ENCODE measurements at places on chromosomes 12 and 14.

DNA sequence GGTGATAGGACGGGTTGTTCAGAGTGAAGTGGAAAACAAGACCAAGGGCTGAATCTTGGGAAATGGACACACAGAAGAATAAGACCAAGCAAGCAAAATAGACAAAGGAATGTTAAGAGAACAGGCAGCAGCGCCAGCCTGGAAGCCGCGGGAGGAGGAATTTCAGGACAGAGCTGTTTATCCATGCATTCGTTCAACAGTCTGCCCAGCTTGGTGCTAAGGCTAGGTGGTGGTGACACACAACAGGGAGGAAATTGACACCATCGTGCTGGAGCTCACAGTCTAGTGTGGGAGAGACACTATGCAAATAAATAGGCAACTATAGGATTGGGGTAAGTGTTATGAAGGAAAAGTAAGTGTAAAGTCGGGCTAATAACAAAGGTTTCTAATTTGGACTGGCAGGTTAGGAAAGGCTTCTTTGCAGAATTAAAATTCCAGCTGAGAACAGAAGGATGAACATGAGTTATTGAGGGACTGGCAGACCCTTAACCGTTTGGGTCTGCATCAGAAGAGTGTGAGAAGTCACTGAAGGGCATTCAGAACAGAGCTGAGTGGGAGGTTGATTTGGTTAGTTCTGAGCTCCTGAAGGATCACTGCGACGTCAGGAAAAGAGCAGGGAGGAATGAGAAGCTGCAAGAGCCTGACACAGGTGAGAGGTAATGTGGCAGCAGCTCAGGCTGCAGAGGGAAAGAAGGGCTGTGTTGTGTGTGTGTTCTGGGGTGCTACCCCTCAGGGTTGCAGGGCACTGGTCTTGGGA is 242.6 kb upstream of the FKBP4 start:
- no peak for DNase-seq

GRCh38 chr14:93654599-93654998 is 133.7 kb downstream of the PRIMA1 start:
- no peak for DNase-seq

DNA sequence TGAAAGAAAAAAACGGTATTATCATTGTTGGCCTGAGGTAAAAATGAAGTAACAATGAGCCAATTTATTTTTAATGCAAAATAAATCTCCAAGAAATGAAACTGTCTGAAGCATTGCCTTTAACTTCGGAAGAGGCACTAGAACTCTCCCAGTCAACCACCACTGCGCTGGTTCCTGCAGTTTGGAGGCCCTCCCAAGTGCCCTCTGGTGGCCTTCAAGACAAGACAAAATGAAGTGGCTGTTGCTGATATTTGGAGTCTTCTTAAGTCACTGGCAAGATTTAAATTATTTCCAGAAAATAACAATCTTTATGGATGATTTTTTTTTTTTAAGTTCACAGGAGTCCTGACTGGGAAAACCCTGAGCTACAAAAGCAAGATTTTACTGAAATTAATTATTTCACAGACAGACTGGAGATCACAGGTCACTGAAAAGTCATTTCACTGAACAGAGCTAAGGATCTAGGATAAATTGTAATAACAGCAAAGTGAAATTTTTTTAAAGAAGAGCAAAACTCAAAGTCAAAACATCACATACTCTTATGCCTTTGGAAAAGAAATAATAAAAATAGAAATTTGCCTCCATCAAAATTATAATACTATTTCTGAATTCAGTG is 58.2 kb downstream of the DICER1 start:
- no peak for DNase-seq

GRCh38 chr14:34498684-34499412 is 36.8 kb upstream of the SPTSSA start:
- no peak for DNase-seq

DNA sequence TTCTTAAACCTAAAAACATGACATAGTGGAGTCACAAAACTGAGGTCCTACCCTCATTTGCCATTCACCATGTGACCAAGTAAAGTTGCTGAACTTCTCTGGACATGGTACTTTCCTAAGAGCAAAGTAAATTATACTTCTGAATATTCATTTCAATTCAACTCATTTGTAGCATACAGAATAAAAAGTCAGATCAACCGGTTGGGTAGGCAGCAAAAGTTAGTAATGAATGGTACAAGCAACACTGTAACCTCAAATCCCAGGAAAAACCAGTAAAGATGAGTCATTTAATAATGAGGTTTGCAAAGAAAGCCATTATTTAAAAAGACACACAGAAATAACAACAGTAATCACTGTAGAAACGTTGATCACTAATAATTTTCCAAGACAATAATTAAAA is 8.7 kb downstream of the POLE2 start:
- DNase-seq: no peak

GRCh38 chr12:109988903-109989302 is 7.3 kb downstream of the GIT2 start:
- DNase-seq: no peak

- DNase-seq: no peak
These were observed 418.6 kb downstream of the NELL2 start for GRCh38 chr12:44457465-44457864.

DNA sequence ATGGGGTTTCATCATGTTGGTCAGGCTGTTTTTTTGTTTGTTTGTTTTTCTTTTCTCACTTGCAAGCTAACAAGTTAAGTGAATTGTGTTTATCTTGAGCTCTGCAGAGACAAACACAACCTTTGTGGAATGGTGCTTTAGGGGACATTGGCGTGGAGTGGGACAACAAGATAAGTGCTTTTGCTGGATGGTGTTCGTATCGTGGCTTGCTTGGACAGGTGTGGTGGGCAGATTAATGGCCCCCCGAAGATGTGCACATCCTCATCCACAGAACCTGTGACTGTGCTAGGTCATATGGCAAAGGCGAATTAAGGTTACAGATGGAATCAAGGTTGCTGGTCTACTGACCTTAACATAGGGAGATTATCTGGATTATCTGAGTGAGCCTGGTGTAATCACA is 7.0 kb downstream of the MLXIP start:
- no peak for DNase-seq

DNA sequence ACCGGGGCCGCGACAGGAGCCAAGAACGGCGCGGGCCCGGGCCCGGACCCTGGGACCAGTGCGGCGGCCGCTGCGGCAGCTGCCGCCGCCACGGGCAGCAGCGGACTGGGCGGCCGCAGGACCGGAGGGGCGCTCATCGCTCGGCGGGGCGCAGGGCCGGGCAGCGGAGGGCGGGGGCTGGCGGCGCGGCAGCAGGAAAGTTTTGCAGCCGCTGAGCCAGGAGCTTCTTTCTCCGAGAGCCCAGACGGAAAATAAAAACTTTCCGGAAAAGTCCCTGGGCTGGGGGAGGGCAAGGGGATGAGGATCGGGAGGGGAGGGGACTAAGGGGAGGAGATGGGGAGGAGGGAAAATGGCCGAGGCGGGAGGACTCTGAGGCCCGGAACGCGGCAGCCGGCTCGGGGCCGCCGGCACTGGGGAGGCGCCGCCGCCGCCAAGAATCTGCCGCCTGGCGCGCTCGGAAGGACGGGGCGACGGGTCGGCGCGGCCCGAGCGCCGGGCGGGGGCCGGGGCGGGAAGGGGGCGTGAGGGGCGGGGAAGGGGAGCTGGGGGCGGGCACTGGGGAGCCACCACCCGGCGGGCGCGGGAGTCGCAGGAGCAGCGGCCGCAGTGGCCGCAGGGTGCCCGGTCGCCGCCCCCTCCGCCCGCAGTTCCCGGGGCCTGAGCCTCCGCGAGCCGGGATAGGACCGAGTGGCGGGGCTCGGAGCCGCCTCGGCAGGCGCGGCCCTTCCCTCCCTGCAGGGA is at the start of gene PRKD1:
Gene PRKD1 (minus strand): TSS at position 472 of the 741 bp plus-strand sequence.
- DNase-seq: no peak

- no peak for DNase-seq
These were observed 8.0 kb downstream of the SLC2A14 start for GRCh38 chr12:7864601-7865150.

- DNase-seq: no peak
These were observed 421.9 kb upstream of the PRICKLE1 start for GRCh38 chr12:43011383-43011926.

DNA sequence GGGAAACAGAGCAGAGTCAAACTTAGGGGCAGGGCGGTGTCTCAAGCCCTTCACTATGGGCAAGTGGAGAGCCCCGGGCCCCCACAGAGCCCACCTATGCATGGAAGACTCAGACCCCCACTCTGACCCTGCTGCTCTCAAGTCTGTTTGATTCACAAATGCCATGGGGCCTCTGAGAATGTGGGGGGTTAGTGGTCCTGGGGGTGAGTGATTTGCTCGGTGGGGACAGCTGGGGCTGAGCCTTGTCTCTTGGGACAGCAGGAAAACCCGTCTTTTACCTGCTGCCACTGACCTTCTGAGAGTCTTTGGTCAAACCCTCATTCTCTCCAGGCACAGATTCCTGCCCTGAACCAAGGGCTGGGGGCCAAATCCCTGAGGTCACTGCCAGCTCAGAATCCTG is 201.0 kb upstream of the RTL1 start:
- no peak for DNase-seq

- no peak for DNase-seq
These were observed 29.1 kb upstream of the ANO6 start for GRCh38 chr12:45186762-45187161.

DNA sequence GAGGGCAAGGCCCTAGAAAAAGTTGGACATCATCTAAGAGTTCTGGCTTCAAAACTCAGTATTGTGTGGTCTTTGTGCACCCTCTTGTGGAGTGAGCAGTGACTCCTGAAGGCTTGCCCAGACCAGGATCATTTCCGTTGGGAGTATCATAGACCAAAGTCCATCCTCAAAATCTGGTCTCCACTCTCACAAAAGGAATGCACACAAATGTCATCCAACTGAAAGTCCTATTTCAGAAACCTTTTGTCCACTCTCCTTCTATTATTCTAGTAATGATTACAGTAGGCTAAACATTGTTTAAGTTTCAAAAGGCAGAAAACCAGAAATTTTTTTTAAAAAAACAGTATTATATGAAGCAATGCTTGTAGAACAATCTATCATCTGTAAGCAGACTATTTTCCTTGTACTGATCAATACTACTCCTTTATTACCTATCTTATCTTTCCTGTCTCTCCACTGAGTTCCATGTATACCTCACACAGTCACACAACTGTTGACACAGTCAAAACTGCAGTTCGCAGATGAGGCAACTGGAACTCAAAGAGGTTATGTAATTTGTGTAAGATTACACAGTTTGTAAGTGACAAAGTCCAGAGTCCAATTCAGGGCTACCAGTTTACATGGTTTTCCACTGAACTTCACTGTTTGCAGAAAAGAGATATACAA is 41.4 kb downstream of the COX16 start:
- no peak for DNase-seq

Data from HS-5 (cell line).